ENCODE measurements at places on chromosomes 1 and 21. TPM values are rescaled to one million over a fixed set of nuclear protein-coding genes. Genes with fewer than 3 reads are reported as not detected.

DNA sequence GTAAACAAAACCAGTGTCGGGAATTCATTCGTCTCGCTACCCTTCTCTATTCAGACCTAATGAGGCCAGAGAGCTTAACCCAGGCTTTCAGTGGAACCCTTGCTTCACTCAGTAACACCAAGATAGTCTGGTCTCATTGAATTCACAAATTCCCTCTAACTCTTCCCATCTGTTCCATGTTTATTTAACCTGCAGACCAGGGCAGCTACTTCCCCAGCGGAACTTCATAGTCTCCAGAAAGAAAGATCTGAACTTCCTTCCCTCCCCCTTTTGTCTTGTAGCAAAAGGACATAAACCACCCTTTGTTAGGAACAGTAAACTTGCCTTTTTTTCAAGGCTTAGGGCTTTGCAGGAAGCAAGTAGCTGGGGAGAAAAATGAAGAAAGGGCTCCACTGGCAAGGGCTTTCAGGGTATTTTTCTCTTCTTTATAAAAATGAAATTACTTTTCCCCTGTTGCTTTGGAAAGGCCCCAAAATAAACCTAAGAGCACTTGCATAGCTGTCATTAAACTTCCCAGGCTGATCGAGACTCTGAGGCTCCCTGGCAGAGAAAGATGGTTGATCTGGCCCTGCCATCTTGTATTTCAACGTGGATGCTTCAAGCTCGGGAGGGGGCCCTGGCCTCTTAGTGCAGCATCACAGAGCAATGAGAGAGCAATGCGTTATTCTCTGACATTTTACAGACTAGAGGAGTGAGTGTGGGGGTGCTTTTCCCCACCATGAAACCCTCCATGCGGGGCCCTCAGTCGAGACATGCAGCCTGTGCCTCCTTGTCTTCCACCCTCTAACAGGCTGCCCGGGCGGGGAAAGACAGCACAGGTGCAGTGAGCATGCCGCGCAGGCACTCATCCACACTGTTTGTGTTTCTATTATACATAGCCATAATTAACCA, 30.0 kb downstream of the MIS18A start:
- no peak for DNase-seq

The ADAMTS5 gene
- total RNA-seq: 14.1 TPM

- peak; percentile 48 for DNase-seq
Measured at GRCh38 chr1:55813618-55814017, 598.5 kb upstream of the USP24 start.

The REG4 gene
- not detected for total RNA-seq

The MAP7D1 gene
- 271 TPM for total RNA-seq

All from astrocyte (in vitro differentiated cells and primary cell).